ENCODE measurements at places on chromosomes 13 and 19.

- no peak for DNase-seq
Observed at GRCh38 chr13:20305587-20305986, 73.5 kb upstream of the GJB6 start.

DNA sequence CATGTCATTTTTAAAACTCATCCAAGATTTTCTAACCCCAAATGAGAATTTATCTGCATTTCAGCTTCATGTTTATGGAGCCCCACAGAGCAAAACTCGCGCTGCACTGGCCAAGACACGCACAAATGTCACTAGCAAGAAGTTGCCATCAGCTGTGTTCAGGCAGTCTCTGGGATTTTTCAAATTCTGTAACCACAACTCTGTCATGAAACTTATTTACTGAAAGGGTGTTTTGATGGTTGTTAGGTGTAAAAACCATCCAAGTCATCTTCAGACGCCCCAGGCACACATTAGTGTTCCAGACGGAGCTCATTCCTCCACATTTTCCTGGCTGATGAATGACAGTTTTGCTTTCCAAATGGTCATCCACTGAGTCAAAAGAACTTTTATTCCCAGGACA, 63.4 kb downstream of the SLC7A1 start:
- DNase-seq = no peak

- DNase-seq = no peak
Observed at GRCh38 chr19:51166846-51167490, 24.9 kb downstream of the SIGLEC7 start.

- no peak for DNase-seq
Observed at GRCh38 chr13:48429886-48430285, 17.0 kb upstream of the LPAR6 start.

- DNase-seq = no peak
Observed at GRCh38 chr13:79502859-79503468, 22.0 kb downstream of the NDFIP2 start.

DNA sequence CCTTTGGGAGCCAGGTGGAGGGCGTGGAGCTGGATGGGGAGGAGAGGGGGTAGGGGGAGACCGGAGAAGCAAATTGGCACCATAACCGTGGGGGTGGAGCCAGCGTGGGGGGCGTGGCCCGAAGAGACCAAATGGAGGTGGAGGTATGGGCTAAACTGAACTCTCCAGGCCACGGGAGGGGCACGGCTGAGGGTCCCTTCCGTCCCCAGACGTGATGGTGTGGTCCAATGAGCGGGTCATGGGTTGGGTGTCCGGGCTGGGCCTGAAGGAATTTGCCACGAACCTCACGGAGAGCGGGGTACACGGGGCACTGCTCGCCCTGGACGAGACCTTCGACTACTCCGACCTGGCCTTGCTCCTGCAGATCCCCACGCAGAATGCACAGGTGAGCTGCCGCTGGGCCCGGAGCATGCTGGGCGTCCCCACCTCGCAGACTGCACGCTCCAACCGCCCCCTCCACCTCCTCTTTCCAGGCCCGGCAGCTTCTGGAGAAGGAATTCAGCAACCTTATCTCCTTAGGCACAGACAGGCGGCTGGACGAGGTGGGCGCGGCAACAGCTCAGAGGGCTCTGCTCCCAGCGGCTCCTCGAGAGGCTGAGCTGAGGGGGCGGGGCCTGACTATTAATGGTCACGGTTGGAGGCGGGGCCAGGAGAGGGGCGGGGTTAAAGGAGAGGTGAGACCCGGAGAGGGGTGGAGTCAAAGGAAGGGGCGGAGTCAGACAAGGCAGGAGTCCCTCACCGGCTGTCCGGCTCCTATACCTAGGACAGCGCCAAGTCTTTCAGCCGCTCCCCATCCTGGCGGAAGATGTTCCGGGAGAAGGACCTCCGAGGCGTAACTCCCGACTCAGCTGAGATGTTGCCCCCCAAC, 6.2 kb downstream of the HRC start:
- peak; percentile 77 for DNase-seq

DNA sequence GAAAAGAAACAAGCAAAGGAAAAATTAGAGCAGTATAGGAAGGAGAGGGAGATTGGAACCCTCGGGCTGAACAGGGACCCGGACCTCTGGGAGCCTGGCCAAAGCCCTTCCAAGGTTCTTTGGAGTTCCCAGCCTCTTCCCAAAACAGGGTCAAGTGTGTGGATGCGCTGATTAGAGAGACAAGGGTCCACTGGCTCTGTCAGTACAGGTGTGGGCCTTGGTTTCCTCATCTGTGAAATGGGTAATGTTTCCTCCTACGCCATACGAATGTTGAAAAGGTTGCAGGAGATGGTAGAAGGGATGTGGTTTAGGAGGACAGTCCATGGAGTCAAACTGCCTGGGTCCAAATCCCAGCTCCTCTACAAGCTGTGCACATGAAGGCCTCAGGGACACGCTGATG, 2.1 kb upstream of the SYCN start:
- no peak for DNase-seq

DNA sequence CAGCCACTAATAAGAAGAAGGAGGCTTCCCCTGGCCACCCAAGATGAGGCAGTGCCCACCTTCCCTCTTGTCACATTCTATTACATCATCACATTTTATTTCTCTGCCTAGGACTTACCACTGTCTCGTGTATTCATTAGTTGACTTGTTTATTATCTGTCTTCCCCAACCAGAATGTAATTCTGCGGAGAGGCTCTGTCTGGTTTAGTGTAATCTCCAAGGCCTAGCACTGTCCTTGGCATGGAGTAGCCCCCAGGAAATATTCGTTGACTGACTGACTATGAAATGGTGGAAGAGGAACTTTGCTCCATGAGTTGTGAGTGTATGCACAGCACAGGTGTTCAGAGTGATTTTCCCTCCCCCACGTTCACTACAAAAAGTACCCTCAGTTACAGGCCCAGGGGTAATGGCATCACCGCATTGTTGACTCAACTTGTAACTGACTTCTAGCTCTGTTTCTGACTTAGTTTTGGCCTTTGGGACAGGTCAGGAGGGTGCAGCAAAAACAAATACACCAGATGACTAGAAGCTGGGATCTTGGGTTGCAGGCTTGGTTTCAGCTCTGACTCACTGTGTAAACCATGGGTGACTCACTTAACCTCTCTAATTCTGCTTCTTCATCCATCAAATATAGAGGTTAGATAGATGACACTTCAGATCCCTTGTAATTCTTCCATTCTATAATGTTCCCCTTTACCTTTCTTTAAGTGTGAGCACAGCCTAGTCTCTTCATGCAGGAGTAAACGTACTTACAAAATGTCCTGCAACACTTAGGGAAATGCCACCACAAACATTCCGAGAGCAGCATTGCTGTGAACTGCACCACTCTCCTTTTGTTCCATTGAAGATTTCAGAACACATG, 229.7 kb downstream of the KCNRG start:
- peak; percentile 42 for DNase-seq

DNA sequence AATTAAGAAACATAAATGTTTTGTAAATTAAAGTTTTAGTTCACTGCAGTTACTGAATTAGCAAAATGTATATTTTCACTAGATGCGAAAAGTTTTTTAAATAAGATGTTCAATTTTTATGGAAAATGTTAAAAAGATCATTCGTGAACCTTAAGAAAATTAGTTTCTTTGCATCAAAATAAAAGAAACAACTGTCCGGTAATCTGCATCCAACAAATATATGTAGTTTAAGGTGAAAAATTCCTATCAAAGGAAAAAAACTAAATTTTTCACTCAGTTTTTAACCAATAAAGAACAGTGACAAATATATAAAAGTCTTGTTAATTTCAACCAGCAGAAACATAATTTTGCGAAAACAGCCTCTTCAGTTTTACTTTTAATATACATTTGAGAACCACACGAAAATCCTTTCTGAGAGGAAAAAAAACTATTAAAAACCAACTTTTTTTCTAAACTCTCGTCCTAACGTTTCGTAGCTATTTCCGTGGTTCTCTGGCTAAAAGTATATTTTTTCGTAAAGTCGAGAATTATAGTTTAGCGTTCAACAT, 64.5 kb downstream of the KCNRG start:
- no peak for DNase-seq

DNA sequence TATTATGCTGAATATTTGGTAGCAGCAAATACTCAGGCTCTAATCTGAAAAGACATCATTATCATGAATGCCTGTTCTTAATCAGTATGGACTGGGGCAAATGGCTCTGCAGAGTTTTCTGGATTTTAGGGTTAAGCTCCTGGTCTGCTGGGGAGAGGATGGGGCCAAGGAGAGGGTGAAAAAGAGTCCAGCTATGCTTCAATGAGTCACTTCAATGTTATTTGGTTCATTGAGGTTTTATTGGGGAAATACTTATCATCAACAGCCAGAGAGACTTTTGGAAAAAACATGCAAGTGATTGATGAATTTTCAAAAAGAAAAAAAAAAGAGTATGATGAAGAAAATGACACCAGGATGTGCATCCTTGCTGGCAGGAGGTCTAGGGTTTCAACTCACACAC, 278.3 kb downstream of the UQCRFS1 start:
- DNase-seq = peak; percentile 21

DNA sequence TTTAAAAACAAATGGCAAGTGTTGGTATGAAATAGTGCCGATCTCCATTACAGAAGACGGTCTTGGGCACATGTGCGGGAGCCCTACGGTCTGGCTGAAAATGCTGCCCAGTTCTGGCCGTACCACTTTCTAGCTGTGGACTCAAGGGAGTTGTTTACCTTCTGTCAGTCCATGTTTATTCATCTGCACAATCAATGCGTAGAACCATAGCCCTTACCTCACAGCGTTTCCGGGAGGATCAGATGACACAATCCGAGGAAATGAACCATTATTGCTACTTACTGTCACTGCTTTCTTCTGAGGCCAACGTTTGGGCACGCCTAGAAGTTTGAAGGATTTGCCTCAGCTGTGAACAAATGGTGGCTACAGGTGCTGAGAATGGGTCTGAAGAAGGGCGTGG, 31.2 kb downstream of the GADD45B start:
- no peak for DNase-seq

DNA sequence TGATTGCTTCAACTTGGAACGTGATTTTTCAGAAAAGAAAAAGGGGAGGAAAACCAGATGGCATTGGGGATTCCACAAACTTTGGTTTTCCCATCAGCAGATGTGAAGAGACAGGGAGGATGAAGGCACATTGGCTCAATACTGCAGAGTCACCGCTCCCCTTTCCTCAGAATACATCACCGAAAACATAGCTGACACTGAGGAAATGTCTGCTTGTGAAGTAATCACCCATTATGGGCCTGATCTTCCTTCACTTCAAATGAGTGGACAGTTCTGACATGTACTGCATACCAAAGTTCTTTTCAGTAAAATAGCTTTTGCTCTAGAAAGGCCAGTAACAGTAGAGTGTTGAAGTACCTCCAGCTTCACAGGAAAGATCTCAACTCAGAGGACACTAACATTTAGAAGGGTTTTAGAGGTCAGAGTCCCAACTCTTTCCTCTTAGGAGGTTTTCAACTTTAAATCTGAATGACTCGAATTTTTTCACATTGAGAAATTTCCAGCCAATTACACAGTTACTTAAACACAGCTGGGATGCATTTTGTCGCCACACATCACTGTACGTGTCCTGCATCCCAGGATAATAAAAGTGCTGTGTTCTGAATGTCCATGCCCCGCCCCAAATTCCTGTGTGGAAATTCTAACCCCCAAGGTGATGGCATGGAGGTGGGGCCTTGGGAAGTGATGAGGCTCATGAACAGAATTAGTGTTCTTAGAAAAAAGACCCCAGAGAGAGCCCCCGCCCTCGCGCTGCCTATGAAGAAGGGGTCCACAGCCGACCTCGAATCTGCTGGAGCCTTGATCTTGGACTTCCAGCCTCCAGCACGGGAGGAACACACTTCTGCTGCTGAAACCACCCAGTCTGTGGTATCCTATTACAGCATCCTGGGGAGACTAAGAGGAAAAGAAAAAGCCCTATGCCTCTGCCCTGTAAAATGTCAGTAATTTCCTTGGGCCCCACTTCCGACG, 77.7 kb downstream of the COL4A1 start:
- no peak for DNase-seq

DNA sequence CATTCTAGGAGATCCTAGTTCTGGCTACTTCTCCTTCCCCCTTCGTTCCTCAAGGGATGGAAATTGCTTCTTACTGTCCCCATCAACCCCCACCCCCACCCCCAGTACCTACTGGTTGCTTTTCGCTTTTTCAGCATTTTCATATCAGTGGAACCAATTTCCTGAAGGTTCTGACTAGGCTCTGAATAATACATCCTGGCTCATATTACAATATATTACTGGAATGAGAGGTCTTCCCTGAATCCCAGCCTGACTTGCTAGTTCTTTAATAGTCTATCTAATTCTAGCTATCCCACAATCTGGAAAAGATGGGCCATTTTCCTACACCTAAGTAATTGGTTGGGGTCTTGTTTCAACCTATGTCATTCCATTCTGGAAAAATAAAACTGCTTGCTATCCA, 207.4 kb downstream of the COG6 start:
- DNase-seq = no peak

- DNase-seq = no peak
Observed at GRCh38 chr13:78787190-78787589, 128.2 kb upstream of the OBI1 start.

DNA sequence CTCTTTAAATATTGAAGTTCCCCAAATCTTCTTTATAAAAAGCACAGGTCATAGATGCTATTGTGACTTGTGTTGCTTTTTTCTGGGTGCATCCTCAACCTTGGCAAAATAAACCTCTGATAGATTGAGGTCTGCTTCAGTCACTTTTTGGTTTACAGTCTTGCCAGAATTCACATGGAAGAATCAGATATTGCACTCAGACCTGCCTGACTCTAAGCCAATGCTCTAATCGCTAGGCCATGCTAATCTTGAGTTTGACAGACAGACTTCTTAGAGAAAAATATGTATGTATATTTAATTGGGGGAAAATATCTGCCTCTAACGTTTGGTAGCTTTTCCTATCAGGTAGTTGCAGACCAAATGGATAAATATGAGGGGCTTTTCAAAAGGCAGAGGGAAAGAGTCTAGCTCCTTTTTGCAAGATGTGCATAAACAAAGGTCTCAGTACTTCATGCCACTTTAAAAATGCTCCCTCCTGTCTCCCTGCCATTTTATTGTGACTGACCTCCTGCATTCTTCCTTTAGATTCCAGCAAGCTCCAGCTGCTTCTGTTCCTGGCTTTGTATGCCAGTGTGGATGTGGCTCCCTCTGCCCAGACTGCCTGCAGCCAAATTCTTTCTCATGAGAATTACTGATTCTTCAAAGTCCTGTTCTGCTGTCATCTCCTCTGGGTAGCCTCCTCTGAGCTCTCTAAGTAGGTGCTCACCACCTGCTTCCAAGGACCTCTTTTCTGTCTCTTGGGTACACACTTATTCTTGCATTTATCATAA, 42.4 kb upstream of the RFC3 start:
- no peak for DNase-seq

GRCh38 chr19:12867120-12868099, 13.8 kb downstream of the DNASE2 start:
- DNase-seq = peak; percentile 67

GRCh38 chr13:104491916-104492315, 1425.7 kb upstream of the SLC10A2 start:
- no peak for DNase-seq

GRCh38 chr19:10259162-10259905, 7.3 kb downstream of the MRPL4 start:
- peak; percentile 58 for DNase-seq
